ENCODE measurements at places on chromosomes 12 and 14.

DNA sequence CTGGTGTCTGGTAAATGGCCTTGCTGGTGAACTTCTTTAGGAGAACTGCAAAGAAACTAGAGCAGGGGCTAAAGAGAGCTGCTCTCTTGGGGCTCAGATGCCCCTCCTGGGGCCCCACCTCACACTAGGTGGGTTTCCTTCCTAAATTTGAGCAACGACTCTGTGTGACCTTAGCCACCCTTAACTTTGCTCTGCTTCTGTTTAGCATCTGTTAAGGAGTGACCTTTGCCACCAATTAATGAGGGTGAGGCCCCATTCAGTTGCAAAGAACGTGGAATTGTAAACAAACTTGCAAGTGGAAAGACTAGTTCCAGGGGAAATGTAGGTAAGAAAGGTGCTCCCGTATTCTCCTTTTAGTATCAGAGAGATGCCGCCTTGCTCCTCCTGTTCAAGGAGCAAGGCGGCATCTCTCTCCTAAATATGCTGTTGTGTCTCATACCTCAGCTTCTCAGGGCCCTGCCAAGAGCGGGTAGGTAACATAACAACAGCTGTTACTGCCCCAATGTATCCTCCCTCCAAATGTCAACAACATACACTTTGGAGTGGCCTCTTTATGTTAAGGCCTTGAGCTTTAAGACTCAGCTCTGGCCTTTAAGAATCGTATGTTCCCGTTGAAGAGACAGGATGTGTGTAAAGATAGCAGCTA, 77.6 kb upstream of the FUT8 start:
- no peak for DNase-seq

DNA sequence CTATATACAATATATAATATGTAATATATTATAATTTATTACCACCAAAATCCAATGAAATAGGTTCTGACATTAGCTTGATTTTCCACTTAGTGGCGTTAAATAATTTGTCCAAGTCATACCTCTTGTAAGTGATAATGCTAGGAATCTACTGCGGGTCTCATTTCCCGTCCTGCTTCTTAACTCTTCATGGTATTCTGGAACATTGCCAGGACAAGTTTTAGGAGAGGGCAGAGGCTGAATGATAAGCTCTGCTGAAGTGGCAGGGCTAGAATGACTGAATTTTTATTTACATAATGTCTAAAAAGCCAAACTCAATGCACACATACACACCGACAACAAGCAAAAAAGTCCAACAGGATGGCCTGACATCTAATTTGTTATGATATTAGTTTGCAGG, 70.4 kb upstream of the PTPRQ start:
- DNase-seq = no peak

GRCh38 chr12:48861111-48861510, 4.6 kb downstream of the RND1 start:
- DNase-seq = no peak

DNA sequence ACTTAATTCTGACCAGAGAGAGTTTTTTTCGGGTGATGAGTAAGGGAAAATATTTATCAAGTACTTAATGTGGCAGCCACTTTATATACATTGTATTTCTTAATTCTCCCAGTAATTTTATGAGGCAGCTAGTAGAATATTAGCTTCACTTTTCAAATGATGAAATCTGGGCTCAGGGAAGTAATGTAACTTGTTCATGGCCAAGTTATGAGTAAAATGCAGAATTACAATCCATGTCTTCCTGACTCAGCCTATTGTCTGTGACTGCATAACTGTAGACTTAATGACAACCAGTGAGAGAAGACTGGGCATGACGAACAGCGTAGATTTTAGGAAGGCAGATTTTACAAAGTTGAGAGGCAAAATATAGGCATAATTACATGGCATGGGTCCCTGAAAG, 106.7 kb upstream of the MIS18BP1 start:
- DNase-seq = no peak

- DNase-seq = no peak
These were observed 387 bp upstream of the GSC start for GRCh38 chr14:94770251-94770749.

DNA sequence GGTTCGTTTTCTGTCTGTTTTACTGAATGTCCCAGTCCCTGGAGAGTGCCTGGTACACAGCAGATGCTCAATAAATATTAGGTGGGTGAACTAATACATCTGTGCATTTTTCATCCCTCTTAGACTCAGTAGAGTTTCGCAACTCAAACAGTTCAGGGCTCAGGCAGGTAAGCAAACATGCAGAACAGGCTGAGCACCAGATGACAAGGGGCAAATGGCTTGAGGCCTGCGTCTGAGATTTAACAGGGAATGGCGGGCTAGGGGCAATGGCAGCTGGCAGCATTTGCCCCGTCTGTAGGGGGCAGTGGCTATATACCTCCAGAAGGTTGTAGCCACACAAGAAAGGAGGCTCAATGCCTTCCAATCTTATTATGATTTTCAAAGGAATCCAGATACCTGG, 8.6 kb upstream of the RAN start:
- no peak for DNase-seq

DNA sequence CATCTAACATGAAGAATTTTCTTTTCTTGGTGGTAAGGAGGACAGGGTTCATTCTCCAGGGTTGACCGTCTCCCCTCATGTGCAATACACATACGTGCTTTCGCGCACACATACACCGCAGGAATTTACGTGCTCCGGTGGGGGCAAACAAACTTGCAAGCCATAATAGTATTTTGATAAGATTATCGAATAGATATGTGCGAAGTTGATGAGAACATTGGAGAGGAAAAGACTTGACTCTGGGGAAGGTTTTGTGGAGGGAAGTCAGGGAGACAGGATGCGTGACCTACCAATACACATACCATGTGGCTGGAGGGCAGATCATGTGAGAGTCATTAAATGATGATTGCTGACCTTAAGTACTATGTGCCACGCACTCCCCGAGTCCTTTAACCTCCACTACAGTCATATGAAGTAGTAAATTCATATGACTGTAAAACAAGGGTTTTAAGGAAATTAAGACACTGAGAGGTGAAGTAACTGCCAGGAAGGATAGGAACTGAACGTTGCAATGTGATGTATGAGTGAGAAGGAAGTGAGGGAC, 921 bp downstream of the RAD51B start:
- peak; percentile 18 for DNase-seq

DNA sequence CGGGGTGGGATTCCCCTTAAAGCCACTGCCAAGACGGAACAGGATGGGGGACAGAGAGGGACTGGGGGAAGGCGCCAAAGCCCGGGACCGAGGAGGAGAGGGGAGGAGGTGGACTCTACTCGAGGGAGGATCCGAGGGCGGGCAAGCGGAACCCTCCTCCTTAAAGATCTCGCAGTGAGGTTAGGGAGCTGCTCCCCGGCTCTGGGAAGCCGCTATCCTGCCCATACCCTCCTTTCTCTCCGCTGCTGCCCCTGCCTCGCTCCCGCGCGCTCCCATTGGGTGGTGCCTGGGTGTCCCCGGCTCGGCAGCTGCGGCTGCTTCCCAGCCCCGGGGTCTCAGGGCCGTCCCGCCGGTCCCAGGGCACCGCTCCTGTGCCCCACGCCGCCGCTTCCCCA, 16.4 kb downstream of the KRT18 start:
- peak; percentile 47 for DNase-seq

- no peak for DNase-seq
These were observed 348.5 kb upstream of the DDHD1 start for GRCh38 chr14:53501361-53502211.

- no peak for DNase-seq
These were observed 9.4 kb upstream of the LRP1-AS start for GRCh38 chr12:57156701-57157403.

DNA sequence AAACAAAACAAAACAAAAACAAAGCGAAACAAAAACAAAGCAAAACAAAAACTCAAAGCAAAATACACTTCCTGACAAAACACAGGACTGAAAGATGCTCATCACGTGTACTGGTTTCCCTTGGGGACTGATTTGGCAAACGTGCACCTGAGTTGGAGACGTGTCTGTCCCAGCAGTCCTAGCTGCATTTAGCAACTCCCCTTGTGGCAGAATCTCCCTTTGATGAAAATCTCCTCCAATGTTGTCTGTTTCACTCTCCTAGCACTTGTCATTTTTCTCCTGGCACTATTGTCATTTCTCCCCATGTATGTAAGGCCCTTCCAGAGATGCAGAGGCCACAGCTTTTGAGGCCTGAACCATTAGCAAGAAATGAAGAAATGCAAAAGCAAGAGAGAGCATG, 6.8 kb upstream of the SLC24A4 start:
- no peak for DNase-seq

DNA sequence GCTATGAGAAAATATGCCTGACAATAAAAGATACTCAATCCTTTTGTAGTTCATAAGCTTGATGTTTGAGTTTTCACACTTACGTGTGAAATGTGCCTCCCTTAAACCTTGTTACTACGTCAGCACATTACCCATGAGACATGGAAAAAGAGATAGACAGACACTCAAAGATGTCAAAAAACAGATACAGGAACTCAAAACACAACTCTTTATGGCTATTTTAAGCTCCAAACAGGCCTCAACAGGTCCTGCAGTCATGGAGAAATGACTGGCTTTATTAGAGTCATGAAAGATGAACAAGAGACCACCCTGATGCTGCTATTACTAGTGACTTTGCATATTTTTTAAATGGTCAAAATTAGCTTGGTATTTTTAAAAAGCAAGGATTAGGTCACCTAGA, 184.5 kb downstream of the MON2 start:
- no peak for DNase-seq

DNA sequence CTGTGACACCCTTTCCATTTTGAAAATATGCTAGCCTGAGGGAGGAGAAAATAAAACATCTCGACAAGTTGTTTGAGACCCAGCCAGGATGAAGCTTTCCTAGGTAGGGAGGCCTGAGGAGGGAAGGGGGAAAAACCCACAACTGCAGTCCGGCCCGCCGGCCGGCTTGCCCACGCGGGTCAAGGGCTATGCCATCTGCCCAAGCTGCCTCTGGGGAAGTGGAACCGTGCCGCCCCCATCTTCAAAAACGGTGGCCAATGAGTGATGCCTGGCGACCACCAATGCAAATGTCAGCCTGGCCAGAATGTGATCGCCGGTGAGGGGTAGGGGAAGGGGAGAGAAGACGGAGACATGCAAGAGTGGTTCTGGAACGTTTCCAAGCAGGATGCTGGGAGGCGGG, 263.5 kb upstream of the ALG10B start:
- DNase-seq = no peak

DNA sequence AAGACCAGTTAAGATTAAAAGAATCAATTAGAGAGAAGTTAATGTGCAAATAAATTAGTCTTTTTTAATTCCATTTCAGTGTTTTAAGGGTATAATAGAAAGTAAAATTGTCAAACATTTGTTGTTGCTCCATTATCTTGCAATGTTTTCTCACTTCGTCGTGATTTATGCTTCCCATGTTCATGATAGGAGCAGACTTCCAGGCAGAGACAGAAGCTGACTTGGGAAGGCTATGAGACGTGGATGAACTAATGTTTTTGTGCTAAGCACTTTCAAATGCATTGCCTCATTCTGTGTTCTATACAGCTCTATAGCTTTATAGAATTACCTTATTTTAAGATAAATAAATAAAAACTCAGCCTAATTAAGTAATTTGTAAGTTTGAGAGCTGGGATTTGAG, 226.2 kb downstream of the PIK3C2G start:
- no peak for DNase-seq

GRCh38 chr12:57276935-57277563, 26.1 kb upstream of the STAC3 start:
- DNase-seq = no peak

DNA sequence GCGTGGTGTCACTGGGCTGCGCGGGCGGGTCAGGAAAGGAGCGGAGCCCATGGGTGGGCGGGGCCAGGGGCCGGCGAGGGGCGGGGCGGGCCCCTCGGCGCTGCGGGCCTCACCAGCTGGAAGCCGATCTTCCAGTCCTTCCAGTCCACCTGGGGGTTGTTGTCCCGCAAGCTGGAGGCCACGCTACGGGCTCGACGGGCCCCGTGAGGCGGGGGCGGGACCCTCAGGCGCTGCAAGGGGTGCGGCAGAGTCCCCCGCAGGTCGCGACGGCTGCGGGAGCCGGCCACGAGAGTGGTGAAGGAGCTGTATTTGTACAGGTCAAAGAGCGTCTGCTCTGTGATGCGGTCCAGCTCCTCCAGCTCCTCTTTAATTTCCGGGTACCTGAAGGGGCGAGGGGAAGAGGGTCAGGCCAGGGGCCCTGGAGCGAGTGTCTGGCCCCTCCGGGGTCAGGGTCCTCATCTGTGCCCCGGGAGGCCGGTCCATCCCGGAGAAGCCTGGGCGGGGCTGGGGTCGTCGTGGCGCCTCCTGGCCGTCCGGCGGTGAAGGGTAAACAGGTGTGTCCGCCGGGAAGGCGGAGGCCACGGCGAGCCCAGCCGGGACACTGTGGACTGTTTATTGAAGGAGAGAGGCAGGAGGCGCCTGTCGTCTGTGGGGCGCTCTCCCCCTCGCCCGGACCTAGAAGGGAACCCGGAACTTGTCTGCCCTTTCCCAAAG, 11.9 kb downstream of the SCNN1A start:
- peak; percentile 90 for DNase-seq

GRCh38 chr14:35895256-35895655, 69.1 kb downstream of the BRMS1L start:
- DNase-seq = no peak

- DNase-seq = no peak
These were observed 10.3 kb downstream of the RERGL start for GRCh38 chr12:18079541-18080246.

- no peak for DNase-seq
These were observed 253.9 kb upstream of the SFSWAP start for GRCh38 chr12:131457028-131457310.

DNA sequence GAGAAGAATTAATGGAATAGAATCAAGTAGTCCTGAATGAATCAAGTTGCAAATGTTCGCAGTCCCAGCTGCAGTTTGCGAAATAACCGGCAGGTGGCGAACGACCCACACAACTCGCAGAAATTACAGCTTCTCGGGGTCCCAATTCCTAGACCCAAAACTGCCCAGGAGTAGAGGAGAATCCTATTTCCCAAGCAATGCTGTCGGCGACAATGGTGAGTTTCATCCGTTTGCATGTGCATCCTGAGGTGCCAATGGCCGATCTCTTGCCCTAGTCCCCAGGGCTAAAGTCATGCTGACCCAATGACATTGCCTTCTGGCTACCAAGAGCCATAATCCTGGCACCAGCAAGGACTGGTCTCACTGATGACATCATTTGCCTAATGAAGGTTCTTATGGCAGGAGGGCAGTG, 8.5 kb upstream of the ASCL1 start:
- DNase-seq = peak; percentile 61

- no peak for DNase-seq
These were observed 340.7 kb downstream of the DPF3 start for GRCh38 chr14:72553161-72553560.

Data from SK-N-SH (cell line).